ENCODE measurements at places on chromosomes 5 and 9.

DNA sequence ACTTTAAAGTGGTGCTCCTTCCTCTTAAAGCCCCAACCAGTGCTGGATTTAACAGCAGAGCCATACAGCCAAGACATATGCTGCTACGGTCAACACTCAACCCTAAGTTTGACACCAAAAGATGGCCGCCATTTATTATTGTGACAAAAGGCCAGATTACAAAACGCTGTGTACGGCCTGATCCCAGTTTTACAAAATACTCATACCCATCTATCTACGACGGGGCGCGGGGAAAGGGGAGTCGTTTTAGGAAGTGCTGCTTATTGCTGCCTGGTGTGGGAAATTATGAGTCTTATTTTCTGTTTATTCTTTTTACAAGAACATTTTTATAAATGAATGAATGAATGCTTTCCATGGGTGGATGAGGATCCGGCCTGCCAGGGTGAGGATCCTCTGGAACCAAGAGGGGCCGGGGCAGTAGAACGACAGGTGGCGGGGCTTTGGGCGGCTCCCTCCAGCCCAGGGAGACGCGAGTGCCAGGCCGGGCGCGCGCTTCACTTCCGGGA is 457 bp upstream of the IDNK start:
- DNase-seq = no peak

DNA sequence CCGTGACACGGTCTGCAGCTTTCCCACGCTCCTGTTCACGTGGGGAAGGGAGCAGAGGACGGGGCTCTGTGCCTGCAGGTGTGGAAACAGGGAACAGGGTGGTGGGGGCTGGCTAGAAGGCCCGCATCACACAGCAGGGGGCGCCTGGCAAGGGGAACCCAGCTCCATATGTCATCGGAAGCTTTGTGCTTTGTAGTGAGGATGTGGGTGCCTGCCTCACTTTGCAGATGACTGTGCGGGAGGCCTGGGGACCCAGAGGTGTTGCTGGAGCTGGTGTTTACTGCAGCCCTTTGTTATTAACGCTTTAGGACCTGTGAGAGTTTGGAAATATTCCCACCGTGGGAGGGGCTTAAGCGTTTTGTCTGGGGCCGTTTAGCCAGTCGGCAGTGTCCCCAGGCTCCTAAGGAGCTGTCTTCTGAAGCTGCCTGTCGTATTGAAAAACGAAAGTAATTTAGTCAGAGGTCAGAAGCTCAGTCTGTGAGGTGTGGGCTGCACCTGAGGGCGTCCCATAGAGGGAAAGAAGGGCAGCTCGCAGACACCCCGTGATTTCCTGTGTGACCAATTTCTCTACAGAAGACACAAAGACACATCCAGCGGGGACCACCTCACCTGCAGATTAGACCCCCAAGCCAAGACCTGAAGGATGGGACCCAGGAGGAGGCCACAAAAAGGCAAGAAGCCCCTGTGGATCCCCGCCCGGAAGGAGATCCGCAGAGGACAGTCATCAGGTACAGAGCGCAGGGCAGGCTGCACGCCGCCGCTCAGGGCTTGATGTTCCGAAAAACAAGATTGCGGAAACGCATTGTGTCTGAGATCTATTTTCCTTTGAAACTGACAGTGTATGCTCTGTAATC is 9.1 kb downstream of the MAN1B1 start:
- DNase-seq = no peak

DNA sequence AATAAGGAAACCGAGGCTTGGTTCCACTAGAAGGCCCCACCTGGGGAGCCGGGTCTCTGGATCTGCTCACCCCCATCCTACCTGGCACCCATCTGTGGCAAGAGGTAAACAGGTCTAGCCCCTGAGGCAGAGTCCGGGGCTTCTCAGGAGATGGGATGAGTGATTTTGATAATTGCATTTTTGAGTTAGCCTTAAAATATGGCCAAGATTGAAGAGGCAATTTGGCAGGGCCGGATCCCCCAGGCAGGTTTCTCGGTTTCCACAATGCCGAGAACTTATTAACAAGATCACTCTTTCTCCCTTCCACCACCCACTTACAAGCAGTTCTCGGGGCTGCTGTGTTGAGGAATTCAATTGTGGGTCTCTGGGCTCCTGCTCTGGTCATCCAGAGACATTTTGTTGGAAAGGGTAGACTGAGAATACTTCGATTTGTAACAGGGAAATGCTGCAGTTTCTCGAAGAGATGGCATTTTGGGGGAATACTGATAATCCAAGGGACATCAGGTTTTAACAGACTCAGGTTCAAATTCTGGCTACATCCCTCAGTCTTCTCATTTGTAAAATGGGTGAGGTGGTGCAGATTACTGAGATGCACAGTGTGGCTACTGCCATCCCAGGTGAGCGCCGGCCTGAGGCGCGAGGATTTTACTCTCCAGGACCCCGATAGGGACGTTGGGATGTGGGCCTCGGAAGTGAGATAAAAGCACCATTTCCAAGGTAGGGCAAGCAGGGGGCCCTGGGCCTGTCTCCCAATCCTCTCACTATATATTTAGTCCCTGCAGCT is 194.2 kb downstream of the CDK5RAP2 start:
- no peak for DNase-seq

GRCh38 chr9:134546746-134547145 is 94.9 kb upstream of the COL5A1 start:
- DNase-seq = no peak

GRCh38 chr9:128389395-128390149 is 18.4 kb downstream of the URM1 start:
- no peak for DNase-seq
